Endothelial cell of coronary artery (primary cell): ENCODE measurements at places on chromosomes 2 and 18. TPM values are rescaled to one million over a fixed set of nuclear protein-coding genes. Genes with fewer than 3 reads are reported as not detected.

The PIEZO2 gene
- total RNA-seq = 9.4 and 56.4 TPM in 2 replicates

The FOSL2 gene
- total RNA-seq = 20.0 and 57.5 TPM in 2 replicates

The POTEC gene
- not detected in 2 replicates for total RNA-seq

The GALM gene
- 5.6 and 10.1 TPM in 2 replicates for total RNA-seq

The AQP12A gene
- total RNA-seq = not detected in 2 replicates

The DSG1 gene
- not detected in 2 replicates for total RNA-seq

The WDR12 gene
- total RNA-seq = 39.0 and 47.3 TPM in 2 replicates

The UGT1A4 gene
- not detected in 2 replicates for total RNA-seq

The FAHD2A gene
- 32.8 and 34.1 TPM in 2 replicates for total RNA-seq

The MSTN gene
- 0.09 TPM in 1 of 2 replicates, not detected in the other for total RNA-seq

The HOXD13 gene
- total RNA-seq = not detected in 2 replicates

The SLC20A1 gene
- total RNA-seq = 69.8 and 85.7 TPM in 2 replicates

The IL1F10 gene
- total RNA-seq = not detected in 2 replicates

The ITPRID2 gene
- total RNA-seq = 148 and 200 TPM in 2 replicates

The SULT1C2 gene
- not detected in 2 replicates for total RNA-seq

The SNED1 gene
- total RNA-seq = 11.2 and 23.2 TPM in 2 replicates

The ASB18 gene
- total RNA-seq = not detected in 2 replicates

The ALPP gene
- not detected in 2 replicates for total RNA-seq

The RMDN2 gene
- total RNA-seq = 2.2 and 2.4 TPM in 2 replicates

The CIB4 gene
- total RNA-seq = not detected in 2 replicates

The TMEM37 gene
- 0.94 and 1.3 TPM in 2 replicates for total RNA-seq

The SCN2A gene
- under 0.01 TPM in 2 replicates for total RNA-seq

The GALNT3 gene
- total RNA-seq = 0.09 TPM in 2 replicates

The DYTN gene
- not detected in 2 replicates for total RNA-seq

The HDHD2 gene
- 11.4 and 15.7 TPM in 2 replicates for total RNA-seq

The EFR3B gene
- 0.28 and 0.81 TPM in 2 replicates for total RNA-seq

The EPB41L3 gene
- 147 and 234 TPM in 2 replicates for total RNA-seq

The EHBP1 gene
- total RNA-seq = 19.6 and 36.5 TPM in 2 replicates

The DNAJC5G gene
- total RNA-seq = not detected in 2 replicates

The SERPINB11 gene
- total RNA-seq = not detected in 2 replicates

The RAB6C gene
- under 0.01 TPM in 1 of 2 replicates, not detected in the other for total RNA-seq

The LRRC30 gene
- total RNA-seq = not detected in 2 replicates

The KATNAL2 gene
- total RNA-seq = 0.38 and 0.72 TPM in 2 replicates
